ENCODE measurements at places on chromosomes 1 and 21.

DNA sequence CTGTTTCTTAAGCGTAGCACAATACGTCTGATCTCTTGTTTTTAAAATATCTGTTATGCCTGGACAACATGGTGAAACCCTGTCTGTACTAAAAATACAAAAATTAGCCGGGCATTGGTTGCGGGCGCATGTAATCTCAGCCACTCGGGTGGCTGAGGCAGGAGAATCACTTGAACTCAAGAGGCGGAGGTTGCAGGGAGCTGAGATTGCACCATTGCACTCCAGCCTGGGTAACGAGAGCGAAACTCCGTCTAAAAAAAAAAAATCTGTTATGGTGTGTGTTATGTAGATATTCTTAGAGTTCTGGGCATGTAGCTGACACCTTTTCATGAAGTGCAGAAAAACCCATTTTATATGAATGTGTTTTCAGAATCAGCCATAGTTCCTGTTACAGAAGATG, 38.2 kb downstream of the RABGAP1L start:
- no peak for DNase-seq

GRCh38 chr1:39352881-39353280, 138.6 kb upstream of the BMP8A start:
- DNase-seq: no peak

GRCh38 chr1:221543529-221544120, 198.3 kb downstream of the DUSP10 start:
- no peak for DNase-seq

DNA sequence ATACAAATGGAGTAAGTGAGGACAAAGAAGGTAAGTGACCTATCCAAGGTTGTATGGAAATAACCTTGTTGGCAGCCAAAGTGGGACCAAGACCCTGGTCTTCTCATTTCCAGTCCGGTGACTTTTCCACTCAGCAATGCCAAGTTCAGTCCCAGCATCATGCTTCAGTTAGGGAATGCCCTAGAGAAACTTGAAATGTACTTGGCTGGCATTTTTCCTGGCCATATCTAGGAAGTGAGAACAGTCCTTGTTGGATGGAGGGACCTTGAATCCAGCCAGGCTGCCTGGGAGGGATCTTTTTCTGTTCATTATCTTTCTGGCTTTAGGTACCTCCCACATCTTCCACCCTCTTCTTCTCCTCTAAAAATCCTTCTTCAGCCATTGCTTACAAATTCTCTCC, 76.8 kb upstream of the UBE2U start:
- DNase-seq: no peak

GRCh38 chr1:172717722-172718465, 59.0 kb downstream of the FASLG start:
- no peak for DNase-seq

GRCh38 chr1:204464701-204465100, 29.9 kb downstream of the PIK3C2B start:
- no peak for DNase-seq

DNA sequence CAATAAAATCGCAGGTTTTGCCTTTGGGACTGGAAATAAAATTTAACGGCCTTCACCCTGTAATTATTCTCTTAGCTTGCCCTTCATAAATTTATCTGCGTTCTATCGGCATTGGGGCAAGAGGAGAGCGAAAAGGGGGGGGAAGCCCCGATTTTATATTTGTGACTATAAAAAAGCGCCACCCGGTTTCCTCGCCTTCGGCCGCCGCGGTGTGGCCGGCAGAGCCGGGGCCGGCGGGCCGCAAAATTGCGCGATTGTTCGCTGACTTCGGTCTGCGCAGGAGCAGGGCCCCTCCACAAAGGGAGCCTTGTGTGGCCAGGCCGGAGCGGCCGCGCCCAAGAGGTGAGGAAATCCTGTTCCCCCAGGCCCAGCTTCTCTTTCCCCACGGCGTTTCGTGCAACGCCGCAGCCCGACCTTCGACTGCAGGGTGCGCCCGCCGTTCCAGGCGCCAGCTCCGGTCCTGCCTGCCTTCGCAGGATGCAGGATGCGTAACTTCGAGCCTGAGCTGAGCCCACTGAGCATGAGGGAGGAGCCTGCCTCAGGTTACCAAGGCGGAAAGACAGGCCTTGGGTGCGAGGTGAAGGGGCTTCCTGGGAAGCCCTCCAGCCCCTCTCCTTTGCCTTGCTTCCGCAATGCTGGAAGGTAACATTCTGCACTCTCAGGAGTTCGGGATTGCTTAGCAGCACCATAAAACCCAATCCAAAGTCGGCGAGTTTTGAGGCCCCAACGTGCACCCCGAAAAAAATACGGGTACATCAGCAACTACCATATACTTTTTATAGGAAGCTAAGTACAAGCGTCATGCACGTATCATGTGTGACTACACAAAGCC, 4.9 kb upstream of the TBX15 start:
- DNase-seq: no peak

DNA sequence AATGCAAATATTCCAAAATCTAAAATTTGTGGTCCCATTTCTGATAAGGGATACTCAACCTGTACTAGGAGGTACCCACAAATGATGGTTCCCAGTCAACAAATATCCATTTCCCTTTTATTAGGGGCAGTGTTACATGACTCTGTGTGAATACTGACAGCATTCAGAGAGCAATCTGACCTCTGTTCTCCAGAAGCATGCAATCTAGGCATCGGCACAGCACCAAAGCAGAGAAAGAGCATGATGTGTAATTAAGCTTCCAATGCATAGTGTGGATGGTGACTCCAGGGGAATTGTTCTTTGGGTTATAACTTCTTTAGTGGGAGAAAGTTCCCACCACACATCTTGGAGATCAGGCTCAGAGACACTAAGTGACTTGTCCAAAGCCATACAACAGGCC, 71.6 kb downstream of the ELAVL4 start:
- no peak for DNase-seq

DNA sequence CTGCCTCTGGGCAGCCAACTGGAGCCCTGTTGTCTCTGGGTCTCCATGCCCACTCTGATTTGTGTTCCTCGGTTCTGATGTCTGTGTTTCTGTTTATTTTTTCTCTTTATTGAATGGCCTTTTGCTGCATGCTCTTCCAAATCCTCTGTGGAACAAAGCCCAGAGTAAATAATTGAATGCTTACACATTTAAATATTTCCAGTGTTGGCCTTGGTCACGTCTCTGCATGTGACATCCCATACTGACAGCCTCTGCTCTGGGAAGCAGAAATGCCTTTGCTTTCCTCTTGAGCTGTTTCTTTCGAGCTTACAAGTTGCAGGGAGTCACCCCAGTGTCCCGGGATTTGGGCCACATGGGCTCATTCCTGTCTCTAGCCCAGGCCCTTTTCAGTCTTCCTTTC, 267.9 kb downstream of the PTPRU start:
- DNase-seq: no peak

- no peak for DNase-seq
These were observed 30.4 kb upstream of the HHAT start for GRCh38 chr1:210298296-210298695.

DNA sequence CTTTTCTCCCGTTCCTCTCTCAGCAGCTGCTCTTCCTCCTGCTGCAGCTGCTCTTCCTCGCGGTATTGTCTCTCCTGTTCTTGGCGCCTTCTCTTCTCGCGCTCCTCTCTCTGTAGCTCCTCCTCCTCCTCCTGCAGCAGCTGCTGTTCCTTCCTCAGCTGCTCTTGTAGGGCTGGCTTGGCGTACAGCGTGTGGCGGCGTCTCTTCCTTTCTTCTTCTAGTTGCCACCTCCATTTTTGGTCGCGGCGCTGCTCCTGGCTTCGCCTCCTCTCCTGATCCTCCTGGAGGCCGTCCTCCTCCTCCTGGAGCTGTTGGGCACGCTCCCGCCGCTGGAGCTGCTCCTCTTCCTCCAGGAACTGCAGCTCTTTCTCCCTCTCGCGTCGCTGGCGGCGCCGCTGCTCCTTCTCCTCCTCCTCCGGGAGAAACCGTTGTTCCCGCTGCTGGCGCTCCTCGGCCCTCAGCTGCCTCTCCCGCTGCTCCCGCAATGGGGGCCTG, 4.8 kb downstream of the TCHH start:
- DNase-seq: no peak

GRCh38 chr1:203424861-203425662, 50.5 kb upstream of the PRELP start:
- no peak for DNase-seq

DNA sequence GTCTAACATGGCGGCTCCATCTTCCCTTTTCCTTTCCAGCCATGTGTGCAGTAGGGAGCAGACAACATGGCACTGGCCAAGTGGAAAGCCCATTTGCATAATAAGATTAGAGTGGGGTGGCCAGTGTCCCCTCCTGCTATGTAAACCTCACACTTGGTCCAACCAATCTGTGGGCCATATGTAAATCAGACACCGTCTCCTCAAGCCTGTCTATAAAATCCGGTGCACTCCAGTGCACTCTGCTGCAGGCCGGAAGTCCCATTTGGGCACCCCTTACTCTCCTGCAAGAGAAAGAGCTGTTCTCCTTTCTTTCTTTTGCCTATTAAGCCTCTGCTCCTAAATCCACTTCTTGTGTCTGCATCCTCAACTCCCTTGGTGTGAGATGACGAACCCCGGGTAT, 44.1 kb downstream of the OLFML3 start:
- DNase-seq: no peak

DNA sequence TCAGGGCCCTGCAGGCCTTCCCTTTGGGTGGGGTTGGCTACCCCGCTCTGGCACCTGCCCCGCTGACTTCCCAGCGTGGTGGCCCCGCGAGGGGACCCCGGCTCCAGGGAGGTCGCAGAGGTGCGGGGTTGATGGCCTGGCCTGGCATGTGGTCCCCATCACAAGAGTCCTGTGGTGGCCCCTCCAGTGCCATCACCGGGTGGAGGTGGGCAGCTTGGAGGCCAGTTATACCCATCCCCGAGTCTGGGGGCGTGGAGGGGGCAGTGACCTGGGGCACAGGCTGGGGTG, 26.8 kb downstream of the PRMT2 start:
- DNase-seq: no peak

DNA sequence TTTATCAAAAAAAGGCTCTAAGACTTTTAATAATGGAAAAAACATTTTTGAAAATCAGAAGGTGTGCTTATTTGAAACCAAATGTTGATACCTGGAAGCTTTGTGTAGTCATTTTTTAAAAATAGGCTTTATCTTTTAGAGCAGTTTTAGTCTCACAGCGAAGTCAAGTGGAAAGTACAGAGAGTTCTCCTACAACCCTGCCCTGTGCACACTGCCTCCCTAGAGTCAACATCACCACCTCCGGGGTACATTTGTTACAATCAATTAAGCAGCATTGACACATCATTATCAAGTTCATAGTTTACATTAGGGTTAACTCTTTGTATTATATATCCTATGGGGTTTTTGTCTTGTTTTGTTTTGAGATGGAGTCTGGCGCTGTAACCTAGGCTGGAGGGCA, 10.7 kb upstream of the ERO1B start:
- no peak for DNase-seq

GRCh38 chr21:38976900-38977299, 171.2 kb downstream of the ETS2 start:
- no peak for DNase-seq

DNA sequence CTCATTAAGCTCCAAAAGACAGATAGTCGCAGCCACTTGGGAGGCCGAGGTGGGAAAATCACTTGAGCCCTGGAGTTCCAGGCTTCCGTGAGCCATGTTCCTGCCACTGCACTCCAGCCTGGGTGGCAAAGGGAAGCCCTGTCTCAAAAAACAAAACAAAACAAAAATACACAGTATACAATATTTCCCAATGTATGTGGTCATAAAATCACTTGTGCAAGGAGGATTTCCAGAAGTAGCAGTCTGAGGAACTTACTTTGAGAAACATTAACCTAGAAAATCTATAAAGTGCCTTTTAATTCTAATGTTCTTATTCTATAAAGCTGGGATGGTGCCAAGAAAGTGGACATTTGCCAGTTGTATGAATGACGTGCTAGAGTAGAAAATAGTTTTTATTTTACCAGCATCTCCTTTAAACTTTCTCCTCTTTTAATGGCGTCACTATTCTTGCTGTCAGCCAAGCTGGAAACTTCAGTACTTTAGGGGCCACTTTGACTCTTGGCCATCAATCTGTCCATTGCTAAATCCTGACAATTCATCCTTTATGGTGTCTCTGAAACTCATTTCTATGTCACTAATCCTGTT, 22.5 kb downstream of the FAM177B start:
- DNase-seq: no peak

Measured in stimulated activated CD8-positive, alpha-beta memory T cell treated with anti-CD3 and anti-CD28 coated beads, Interleukin-7, amount 100 ng/mL, for 1 hour (primary cell).